ENCODE measurements at places on chromosomes 3 and 15. TPM values are rescaled to one million over a fixed set of nuclear protein-coding genes. Genes with fewer than 3 reads are reported as not detected.

ZBTB38 gene
- total RNA-seq, result 9.5 TPM

FETUB gene
- not detected for total RNA-seq

AGTR1 gene
- total RNA-seq, result 0.30 TPM

ECE2 gene
- not detected for total RNA-seq

RCCD1 gene
- total RNA-seq, result 39.4 TPM

PROK2 gene
- 2.7 TPM for total RNA-seq

PATL2 gene
- total RNA-seq, result 0.24 TPM

DNA sequence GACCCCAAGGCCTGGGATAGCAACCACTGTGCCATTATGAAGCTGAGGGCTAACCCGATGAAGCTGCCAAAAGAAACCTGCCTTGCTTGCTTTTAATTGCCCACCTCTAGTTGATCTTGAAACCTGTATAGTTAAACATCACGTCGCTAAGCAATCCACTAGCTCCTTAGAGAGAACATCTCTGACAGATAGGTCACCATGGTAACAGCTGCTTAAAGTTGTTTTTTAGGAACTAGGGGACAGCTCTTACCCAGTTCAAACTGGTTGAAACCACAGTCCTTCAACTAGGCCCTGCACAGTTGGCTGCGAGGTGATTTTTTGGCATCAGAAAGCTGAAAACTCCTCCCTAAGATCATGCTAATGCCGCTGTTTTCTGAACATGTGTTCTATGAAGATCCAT, 135.7 kb downstream of the EBLN2 start:
- no peak for DNase-seq

DNA sequence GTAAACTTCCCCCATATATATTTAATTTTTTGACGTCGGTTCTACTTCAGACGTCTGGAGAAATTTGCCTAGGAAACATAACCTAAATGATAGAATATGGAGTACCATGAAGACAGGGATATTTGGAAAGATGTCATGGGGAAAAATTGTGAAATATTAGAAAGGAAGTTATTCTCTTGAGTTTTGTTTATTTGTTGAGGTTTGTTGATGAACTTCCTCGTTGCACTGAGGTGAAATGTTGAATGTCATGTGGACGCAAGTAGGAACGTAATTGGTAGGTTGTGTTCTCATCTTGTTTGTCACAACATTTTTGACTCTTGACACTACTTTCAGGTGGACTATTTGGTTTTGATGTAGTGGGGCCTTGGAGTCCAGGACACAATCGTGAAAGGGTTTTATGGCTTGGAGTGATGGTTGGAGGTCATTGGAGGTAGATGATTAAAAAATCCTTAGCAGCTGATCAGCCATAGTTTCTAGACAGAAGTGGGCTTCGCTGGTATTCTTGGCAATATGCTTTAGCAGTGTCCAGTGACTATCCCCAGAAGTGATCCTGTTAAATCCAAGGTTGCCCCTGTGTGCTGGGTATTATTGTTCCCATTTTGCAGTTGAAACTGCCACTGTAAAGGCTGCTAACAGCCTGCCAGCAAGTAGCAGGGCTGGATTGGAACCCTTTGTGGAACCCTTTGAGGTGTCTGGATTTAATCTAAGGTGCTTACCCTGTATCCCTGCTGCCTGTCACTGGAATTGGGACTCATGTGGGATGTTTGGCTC, 1.5 kb downstream of the ABHD5 start:
- DNase-seq, result peak; percentile 15

- no peak for DNase-seq
Measured at GRCh38 chr3:3191675-3192285, 12.3 kb upstream of the CRBN start.

DNA sequence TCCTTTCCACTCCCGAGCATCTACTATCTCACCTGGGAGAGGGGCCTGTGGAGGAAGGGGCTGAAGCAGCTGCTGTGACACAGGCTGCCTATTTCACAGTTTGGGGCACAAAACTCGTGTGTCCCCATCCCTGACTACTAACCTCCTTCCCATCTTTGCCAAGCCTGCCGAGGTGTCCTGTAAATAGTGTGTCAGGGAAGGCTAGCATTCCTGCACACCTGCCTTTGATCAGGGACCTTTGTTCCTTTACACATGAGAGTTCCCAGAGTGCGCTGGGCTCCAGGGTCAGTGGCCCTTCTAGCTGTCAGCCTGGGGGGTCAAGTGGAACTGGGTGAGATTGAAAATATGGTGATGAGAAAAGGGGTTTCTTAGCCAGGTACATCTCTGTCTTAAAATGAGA, 13.0 kb upstream of the TF start:
- no peak for DNase-seq

DNA sequence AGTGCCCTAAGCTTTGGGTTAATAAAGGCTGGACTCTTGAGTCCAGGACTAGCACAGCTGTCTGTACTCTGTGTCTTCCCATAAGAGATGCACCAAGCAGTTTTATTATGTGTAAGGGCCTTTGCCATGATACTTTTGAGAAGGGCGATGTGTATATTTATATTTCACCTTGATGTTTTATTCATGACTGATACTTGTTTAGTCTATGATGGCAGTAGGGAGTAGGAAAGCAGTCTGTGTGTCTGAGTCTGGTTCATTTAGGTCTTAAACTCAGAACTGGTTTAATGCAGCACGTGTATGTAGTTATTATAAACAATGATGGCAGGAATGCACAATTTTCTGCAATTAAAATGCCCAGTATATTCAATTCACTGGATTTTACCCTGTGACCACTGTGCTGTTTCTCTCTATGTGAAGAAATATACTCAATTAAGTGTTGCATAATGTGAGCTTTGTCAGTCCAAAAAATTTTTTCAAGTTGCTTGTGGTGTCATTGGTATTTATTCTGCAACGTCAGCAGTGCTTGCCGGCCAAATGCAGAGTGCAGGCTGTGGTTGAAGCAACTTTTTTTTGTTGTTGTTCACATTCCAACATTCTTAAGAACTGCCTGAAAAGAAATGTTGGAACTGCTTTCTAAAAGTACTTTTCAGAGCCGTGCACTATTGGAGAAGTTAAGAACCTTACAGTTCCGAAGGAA, 423.7 kb upstream of the SEMA6D start:
- DNase-seq, result no peak

DNA sequence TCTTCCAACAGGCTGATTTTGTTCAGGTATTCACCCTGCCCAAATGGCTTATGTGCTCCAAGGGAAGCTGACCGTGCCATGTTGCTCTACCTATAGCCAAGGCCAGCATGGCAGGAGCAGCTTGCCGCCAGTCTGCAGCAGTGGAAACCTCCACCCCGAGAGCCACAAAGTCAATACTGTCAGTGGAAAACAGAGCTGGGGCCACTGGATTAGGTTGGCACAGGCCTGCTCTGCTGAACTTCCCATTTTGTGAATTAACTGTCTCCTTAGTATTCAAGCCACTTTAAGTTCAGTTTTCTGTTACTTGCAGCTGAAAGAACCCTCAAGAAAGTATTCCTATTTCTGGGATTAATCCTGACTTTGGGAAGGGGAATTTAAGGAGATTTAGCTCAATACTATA, 63.8 kb upstream of the XCR1 start:
- DNase-seq, result no peak

GRCh38 chr3:37457378-37458065, 283.1 kb upstream of the LRRFIP2 start:
- peak; percentile 32 for DNase-seq

- DNase-seq, result no peak
Measured at GRCh38 chr3:64578062-64578770, 109.6 kb downstream of the ADAMTS9 start.

DNA sequence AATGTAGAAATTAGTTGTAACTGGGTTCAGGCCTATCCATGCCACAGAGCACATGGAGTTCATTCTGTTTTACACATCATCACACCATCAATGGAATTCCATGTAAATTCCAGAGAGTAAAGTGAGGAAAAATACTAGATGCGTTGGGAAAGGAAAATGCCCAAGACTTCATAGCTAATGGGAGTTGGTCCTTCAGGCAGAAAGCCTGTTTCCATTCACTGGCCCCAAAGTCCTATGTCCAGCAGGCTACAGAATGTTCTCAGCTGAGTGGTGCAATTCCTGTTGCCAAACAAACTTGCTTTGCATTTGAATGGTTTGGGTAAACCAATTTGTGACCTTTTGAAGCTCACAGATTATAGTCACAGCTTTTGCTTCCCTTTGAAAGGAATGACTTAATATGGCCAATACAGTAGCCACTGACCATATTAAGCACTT, 164.6 kb upstream of the PFN2 start:
- DNase-seq, result no peak

DNA sequence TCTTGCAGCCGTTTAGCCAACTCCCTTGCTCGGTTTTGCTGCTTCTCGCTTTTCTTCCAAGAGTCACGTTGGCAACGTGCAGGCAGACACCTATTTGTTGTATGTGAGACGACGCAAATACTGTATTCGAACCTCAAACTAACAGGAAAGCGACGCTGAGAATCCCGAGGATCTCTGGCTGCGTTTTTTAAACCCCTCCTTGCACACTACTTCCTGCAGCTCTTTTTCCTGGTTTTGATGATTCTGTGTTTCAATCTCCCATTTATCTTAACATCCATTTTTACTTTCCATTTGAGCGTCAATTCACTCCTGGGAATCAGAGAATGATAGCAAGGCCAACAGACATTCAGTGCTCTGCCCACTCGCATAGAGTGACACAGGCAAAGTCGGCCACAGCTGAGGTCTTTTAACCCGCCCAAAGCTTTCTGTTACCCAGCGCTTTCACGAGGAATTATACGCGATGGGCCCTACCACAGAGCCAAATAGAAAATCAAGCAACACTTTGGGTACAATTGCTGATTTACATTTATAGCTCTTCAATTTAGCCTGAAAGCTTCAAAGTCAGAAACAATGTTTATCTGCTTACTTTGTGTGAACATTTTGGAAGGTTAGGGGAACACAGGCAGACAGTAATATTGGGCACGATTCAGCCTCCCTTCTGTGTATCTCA, 1.6 kb upstream of the ANXA2 start:
- no peak for DNase-seq

GRCh38 chr3:170513642-170514041, 72.2 kb downstream of the SLC7A14 start:
- DNase-seq, result no peak

- no peak for DNase-seq
Measured at GRCh38 chr3:18580268-18580667, 155.1 kb upstream of the SATB1 start.

- no peak for DNase-seq
Measured at GRCh38 chr3:40278791-40279190, 30.7 kb upstream of the EIF1B start.

DNA sequence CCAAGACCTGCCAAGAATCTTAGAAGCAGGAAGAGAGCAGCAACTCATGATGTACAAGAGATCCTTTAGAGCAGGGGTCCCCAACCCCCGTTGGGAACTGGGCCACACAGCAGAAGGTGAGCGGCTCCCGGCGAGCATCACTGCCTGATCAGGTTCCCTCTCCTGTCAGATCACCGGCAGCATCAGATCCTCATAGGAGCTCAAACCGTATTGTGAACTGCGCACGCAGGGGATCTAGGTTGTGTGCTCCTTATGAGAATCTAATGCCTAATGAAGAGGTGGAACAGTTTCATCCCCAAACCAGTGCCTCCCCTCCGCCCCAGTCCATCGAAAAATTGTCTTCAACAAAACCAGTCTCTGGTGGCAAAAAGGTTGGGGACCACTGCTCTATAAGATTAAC, 13.8 kb downstream of the SLC41A3 start:
- peak; percentile 23 for DNase-seq

- no peak for DNase-seq
Measured at GRCh38 chr3:138781012-138781470, 53.7 kb downstream of the PIK3CB start.

- DNase-seq, result no peak
Measured at GRCh38 chr15:64698823-64699222, 76.6 kb downstream of the RBPMS2 start.

DNA sequence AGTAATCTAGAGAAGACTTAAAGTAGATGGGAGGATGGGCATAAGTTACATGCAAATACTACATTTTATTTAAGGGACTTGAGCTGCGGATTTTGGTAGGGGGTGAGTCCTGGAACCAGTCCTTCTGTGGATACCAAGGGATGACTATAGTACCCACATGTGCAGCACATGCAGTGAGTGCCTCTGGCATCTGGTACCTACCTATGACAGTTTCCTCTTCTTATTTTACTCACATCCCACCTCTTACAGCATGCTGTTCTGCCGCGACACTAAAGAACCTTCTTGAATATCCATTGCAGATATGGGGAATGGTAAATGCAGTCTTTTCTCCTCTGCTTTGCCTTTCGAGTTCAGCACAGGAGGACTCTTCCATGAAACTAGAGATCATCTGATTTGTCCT, 1.7 kb downstream of the TSEN2 start:
- DNase-seq, result no peak

- DNase-seq, result no peak
Measured at GRCh38 chr3:73661265-73661664, 36.5 kb upstream of the PDZRN3 start.
